ENCODE measurements at places on chromosomes 7 and 10. TPM values are rescaled to one million over a fixed set of nuclear protein-coding genes. Genes with fewer than 3 reads are reported as not detected.

Gene OR2A5
- total RNA-seq = not detected

DNA sequence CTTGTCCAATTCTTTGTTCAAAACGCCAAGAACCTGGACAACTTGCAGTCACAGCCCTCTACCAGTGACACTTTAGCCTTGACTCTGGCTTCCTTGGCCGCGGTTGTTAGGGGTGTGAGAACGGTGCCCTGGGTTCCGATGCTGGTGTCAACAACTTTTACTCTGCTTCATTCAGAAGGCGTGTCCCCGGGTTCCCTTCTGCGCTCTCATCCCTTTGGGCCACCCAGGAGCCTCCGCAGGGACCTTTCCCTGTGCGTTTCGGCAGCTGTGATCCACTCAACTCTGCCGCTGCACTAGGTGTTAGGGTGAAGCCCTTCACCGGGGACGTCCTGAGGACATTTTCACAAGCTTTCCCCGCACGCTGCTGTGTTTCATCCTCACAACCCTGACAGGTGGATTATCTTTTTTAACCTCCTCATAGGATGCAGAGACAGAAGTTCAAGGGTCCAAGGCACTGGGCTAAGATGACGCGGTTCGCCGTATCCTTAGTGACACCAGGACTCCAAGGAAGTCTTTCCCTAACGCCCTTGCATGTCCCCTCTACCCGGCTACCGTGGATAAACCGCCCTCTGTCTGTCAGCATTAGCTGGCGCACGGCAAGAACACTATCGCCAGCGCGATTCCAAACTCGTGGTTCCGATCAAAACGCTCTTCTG, 133.5 kb upstream of the SHH start:
- DNase-seq = no peak

DNA sequence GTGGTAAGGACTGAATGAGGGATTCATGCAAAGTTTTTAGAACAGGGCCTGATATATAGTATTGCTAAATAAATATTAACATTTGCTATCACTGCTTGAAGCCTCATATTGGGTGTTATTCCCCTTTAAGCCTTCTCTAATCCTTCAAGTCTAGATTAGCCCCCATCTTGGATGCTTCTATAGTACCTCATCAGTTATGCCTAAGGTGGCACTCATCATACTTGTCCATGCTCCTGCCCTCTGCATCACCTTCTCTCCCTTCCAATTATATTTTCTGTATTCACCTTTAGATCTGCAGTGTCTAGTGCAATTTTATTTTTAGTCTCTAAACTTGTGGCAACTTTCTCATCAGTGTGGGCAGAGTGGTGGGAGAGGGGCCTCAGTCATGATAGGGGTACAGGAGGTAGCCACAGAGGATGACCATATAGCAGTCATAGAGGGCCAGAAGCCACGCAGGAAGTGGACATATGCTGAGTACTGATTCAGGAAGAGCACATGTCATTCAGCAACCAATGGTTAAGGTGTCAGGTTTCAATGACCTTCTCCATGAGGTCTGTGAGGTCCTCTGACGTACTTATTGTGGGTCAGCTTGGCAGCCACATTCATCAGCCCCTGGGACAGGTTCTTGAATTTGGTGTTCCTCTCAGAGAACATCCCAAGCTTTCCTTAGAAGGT, 2.5 kb downstream of the ENTPD1 start:
- DNase-seq = no peak

- no peak for DNase-seq
Measured at GRCh38 chr7:158329014-158329610, 258.5 kb downstream of the PTPRN2 start.

DNA sequence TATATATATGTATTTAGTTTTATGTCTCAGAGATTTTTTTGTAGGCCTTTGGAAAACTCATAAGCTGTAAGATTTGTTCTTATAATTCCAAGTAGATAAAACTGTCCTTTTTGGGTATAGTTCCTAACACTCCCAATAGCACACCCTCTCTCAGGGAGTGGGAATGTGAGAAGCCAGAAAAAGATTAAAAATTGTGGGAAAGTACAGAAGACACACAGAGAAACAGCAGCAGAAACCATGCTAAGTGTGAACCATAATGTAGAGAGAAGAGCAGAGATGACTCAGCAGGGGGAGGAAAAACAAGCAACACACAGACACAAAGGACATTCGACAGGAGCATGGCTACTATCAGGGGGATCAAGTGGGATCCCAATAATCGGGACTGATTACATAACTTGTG, 401.6 kb downstream of the MAGI2 start:
- DNase-seq = no peak

Gene RASSF4
- 91.5 TPM for total RNA-seq

DNA sequence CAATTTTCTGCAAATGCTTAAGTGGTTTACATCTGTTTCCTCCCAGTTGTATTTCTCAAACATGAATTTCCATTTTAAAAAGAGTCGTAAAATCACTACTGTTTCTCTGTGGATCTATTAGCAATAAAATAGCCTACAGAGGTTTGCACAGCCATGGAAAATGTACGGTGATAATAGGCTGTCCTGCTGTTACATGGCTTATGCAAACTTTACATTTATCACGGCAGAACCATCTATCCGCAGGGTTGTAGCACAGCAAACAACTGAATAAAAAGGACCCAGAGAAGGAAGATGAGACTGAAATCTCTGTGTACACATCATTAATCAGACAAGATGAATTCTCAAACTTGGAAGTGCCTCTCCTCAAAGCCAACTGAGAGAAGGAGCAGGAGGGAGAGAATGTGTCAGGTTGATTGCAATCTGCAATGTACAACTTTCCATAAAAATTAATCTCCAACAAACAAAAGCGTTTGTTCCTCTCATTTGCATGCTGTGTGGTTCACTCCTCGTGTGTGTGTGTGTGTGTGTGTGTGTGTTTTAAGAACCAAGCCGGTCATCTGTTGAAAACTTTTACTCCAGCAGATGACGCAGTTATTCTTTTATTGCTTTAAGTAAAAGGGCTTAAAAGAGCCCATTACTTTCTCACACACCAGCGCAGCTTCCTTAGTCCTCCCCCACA, 279.3 kb downstream of the SKAP2 start:
- DNase-seq = no peak

GRCh38 chr7:95316588-95316987, 7.7 kb downstream of the PON1 start:
- no peak for DNase-seq

Gene SP4
- total RNA-seq = 4.3 TPM

- DNase-seq = no peak
Measured at GRCh38 chr7:5624386-5625365, 156.8 kb downstream of the RNF216 start.

- DNase-seq = no peak
Measured at GRCh38 chr10:132422903-132423825, 26.2 kb downstream of the PWWP2B start.

Gene PRKAG2
- 122 TPM for total RNA-seq

Gene OR2A1
- total RNA-seq = not detected

DNA sequence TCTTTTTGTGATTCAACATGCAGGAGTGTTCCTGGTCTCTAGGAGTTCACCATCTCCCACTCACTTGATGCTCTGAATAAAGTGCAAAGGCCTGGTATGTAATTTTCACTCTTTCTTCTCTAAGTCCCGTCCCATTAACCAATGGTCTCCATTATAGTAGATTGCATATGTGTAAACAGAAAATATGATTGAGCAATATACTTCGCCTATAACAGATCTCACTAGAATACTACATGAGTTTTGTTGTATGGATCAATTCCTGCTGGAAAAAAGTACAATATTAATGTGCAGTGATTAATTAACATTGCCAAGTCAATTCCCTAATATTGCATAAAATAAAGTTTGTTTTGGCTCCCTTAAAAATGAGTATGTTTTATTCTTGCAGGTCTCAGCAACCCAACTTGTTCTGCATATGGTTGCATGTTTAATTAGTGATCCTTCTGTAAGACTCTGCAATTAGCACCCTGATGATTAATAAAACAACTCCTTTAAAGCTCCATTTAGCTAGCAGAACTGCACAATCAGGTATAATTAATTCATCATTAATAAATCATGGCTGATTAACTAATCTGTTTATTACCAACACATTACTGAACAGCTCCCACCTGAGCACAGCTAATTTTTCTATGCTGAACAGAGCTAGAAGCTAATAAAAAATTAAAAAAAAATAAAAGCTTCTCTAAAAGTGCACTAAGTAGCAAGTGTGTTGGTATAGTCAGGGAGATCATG, 37.8 kb upstream of the ATOH7 start:
- DNase-seq = no peak

DNA sequence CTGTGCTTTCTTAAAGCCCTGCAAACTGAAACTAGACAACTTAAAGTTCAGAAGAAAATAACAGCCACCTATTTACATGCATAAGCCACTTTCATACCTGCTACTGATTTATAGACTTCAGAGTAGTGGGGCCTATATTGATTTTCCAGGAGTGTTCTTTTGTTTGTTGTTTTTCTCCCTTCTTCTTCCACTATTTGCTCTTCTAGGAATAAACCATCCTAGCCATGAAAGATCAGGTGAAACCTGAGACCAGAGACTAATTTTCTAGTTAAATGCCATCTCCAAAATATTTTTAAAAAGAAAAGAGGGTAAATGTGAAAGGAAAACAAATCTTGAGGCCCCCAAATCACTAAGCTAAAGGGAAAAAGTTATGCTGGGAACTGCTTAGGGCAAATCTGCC, 72.4 kb upstream of the C1GALT1 start:
- DNase-seq = no peak

- peak; percentile 93 for DNase-seq
Measured at GRCh38 chr10:128210215-128211063, 84.2 kb upstream of the MKI67 start.

Gene SEMA3D
- 1.6 TPM for total RNA-seq

DNA sequence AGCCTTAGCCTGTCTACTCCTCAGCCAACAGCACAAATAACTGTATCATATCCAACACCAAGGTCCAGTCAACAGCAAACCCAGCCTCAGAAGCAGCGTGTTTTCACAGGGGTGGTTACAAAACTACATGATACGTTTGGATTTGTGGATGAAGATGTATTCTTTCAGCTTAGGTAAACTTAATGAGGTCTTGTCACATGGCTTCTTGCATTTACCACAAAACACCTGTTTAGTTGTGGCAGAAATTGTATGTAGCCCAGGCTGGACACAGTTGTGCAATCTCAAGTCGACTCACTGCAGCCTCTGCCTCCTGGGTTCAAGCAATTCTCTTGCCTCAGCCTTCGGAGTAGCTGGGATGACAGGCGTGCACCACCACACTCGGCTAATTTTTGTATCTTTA, 21.4 kb downstream of the CCAR1 start:
- DNase-seq = no peak

DNA sequence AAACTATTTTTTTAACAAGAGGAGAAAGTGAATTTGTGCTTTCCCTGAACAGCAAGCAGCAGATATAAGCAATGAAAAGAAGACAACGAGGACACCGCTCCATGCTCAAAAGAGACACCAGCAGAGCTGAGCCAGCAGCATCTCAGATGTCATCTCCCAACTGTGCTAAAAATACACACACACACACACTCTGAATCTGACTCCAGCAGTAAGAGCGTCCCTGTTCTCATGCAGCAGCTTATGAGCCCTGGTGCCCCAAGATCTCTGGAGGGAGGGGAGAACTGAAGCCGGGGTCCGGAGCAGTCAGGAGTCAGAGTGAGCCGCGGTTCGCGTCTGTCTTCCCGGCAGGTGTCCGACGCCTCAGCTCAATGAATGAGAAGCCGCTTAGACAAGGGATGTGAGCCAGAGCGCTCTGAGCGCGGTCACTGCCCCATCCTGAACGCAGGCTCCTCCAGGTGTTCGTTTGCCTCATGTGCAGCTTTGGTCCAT, 49.2 kb downstream of the SVIL start:
- peak; percentile 71 for DNase-seq

DNA sequence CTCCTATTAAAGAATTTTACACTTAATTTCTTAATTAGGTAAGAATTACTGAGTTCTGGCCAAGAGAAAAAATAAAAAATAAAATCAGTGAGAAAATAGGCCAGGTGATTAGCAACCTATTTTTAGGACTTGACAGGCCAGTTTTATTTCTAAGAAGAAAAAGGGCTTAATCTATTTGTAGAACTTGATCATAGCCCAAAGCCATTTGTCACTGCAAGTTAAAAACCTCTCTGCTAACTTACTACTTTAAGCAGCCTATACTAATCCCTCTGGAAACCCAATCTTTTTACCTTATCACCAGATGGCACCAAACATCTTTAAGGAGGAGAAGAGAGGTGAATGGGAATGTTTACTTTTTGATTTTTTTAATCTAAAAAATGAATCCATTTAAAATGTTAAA, 222.1 kb upstream of the RHOBTB1 start:
- DNase-seq = no peak

Gene VSTM4
- total RNA-seq = 21.8 TPM

DNA sequence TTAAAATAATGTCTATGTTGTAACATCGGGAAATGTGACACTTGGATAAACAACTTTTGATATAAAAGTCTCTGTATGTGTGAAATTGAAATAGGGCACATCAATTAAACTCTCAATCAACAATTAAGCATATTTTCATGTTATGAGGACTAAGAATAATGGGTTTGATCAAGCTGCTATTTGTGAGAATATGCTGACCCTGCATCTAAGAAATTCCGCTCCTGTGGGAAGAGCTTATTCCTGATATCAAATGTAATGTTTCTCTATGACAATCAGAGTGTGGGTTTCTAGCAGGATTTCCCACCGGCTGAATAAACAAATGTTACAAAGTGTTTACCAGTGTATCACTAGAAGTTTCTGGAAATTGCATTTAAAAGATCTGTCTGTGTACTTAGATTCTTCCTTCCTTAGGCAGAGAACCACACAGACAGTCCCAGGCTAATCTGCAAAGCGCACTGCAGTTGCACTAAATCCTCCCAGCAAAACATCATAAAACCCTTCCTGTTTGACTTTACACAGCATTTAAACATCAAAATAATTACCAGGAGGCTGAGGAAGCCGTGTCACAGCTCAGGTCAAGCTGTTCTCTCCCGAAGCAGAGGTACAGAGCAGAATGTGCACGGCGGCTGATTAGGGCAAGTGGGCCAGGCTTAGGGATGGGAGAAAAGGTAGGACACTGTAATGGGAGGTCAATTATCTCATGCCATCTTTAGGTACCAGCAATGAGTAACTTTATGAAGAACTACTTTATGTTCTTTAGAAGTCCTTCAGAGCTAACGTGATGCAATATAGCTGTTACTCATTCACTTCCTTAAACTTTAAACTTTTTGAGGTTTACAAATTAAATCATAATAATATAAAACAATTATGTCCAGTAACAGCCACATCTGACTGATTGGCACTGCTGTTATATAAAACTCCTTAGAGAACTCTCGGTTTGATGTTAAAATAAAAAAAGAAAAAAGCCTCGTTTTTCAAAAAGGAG, 109.1 kb upstream of the CTTNBP2 start:
- DNase-seq = no peak

DNA sequence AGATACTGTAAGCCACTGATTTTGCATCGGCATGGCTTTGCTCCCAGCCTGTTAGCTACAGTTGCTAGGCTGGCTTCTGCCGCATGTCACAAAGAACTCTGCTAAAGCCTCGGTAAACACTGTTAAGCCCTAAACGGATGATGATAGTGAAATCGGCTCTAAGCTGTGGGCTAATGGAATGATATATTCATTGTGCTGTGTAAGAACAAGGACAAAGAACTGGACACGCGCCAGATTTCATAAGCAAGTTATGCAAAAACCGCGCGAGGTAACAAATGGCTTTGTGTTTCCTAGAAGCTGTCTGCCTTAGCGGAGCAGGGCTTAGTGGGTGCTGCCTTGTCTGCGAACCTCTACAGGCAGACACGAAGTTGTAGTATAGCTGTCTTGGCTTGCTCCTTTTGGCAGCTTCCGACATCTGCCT, 331.3 kb upstream of the COBL start:
- DNase-seq = no peak

Gene SMKR1
- not detected for total RNA-seq

GRCh38 chr10:5196702-5197113, at the start of gene AKR1C4:
Gene AKR1C4 (plus strand): TSS chr10:5196837. CDS start chr10:5196868, 31 bp downstream.
- no peak for DNase-seq

Gene CEP55
- 1.4 TPM for total RNA-seq

- no peak for DNase-seq
Measured at GRCh38 chr7:117950601-117951260, 77.5 kb upstream of the CTTNBP2 start.
